HFFc6 (cell line): ENCODE measurements at places on chromosomes 6 and 20.

DNA sequence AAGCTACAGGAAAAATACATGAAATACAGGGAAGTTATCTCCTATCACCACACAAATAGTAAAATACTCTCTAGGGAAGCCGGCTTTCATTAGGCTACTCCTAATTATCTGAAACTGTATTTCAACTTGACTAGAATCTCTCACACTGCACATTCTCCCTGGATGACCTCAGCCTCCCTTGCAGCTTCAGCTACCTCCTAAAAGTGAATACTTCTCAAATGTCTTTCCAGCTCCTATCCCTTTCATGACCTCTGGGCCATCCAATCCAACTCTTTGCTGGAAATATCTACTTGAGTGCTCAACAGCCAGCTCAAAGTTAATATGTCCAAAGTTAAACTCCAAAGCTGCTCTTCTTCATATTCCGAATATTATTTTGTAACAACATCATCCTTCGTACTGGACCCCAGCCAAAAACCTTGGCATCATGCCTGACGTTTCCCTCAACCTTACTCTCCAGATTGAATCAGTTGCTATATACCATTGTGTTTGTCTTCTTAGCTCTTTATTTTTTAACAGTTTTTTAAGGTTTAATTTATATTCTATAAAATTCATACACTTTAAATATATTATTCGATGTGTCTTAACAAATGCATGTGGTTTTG lies 29.4 kb upstream of the KIF6 start:
- DNase-seq = no peak

DNA sequence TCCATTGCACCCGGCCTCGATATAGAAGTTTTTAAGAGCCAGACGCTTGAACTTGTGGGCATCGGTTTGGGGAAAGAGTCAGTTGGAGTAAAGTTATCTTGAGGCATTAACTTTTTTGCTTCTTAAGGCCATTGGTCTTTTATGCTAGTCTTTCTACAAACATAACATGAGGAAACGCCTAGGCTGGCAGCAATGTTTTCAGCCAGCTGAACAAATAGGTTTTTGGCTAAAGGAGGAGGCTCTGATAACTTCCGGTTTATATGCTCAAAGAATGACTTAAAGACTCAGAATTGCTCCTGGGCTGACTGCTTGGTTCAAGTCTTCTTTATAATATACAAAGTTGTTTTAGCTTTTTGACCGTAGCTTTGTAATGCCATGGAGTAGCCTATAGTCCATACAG lies 46.2 kb downstream of the HLA-C start:
- no peak for DNase-seq

GRCh38 chr20:4014031-4014474 lies 1.3 kb downstream of the RNF24 start:
- DNase-seq = peak; percentile 85

GRCh38 chr6:53284901-53285300 lies 63.8 kb downstream of the ELOVL5 start:
- no peak for DNase-seq

DNA sequence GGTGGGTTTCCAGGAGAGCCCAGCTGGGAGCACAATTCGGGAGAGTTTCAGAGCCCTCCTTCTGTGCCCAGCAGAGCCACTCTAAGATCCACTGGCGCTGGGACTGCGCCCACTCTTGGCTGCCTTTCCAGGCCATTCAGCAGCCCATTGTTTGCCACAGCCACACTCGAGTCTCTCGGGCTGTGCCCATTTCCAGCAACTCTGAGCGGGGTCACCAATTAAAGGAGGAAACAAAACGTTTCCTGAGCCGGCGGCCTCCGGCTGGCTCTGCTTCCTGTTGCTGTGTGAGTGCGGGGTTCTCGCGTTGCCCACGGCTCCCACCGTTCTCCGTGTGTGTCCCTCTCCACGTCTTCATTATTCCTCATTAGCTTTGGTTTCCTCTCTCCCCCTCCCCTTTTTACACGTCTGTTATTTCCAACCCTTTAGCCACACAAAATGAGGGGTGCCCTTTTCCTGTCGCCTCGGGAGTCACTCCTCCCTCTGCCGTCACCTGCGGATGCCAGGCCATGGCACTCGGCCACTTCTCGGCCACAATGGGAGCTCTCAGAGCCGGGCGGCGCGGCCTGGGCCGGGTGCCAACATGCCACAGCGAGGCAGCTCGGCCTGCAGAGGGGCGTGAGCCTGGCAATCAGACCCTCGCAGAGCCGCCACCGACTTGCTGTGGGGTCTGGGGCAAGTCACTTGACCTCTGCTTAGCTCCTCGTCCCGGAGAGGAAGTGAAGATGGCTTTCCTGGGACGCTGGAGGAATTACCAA lies 94.3 kb upstream of the NKX2-2 start:
- DNase-seq = no peak

DNA sequence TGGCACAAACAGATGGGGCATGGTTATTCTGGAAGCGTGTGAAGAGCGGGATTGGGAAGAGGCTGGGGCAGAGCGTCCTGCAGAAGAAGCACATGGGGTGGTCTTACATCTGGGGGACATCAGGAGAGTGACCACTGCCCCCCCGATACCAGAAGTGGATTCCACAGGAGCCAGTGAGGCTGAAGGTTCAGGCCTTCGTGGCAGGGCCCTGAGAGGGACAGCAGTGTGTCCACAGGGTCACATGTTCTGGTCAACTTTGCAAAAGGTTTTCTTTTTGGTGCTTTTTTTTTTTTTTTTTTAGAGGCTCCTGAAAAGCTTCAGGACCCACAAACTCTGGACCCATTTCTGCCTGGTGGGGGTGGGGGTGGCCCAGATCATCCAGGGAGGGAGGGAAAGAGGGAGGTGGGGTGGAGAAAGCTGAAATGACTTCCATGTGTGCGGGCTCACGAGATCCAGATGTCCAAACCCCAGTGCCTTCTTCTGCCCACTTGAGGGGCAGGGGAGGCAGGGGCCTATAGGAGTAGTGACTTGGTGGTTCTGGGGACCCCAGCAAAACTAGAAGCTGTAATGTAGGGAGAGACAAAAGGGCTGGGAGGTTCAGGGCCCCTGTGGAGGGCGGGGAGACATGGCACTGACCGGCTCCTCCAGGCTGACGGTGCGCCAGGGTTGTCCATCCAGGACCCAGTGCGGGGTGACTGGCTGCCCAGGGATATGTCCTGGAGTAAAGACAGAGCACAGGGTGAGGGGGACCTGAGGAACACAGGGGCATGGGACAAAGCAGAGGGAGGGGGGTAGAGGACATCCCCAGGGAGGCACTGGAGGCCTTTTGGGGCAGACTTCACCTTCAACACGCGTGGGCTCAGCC lies 2.7 kb downstream of the ADAM33 start:
- DNase-seq = no peak

- DNase-seq = no peak
These were observed 86.2 kb upstream of the PTPRK start for GRCh38 chr6:128606611-128607010.

DNA sequence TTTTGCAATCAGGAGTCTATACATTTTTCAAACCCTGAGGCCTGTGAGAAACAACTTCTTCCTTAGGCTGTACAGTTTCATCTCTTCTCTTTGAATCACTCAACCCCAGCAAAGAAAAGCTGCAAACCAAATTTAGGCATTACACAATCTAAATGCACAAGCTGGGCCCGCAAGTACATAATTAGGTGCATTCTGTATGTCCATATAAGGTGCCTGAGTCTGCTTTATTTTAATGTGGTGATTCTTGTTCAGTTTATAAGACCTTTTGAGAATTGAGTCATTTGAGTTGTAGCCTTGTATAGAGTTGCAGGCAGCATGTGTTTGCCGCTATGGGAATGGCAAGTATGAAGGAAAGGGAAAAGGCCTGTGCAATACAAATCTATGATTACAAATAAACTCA lies 709.6 kb upstream of the MARCKS start:
- peak; percentile 86 for DNase-seq

DNA sequence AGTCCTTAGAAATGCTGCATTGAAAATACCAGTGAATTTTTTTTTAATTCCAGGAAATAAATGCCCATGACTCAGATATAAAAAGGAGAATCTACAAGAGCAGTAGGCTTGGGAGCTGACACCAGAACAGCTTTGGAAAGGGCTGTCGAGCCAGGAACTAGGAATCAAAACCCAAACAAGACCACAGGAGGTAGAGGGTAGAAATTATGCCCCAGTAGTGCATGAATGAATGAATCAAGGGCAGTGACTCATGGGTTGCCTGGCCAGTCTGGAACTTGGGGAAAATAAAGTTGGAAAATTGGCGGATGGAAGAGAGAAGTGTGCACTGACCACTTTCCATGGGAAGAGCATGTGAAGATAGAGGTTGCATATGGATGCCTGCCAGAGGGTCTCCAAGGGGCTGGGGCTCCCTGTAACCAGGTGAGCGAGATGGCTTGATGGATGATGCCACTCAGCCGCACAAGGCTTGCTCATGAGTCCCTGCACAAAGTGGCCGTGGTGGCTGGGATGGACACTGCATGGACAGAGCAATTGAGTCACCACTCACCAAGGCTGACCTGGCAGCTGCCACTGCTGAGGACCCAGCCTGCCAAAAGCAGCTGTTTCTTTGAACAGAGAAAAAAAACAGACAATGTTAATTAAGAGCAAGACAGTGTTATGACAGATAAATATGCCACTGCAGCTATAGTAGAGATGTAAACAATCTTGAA lies 15.2 kb upstream of the MCCD1 start:
- no peak for DNase-seq

DNA sequence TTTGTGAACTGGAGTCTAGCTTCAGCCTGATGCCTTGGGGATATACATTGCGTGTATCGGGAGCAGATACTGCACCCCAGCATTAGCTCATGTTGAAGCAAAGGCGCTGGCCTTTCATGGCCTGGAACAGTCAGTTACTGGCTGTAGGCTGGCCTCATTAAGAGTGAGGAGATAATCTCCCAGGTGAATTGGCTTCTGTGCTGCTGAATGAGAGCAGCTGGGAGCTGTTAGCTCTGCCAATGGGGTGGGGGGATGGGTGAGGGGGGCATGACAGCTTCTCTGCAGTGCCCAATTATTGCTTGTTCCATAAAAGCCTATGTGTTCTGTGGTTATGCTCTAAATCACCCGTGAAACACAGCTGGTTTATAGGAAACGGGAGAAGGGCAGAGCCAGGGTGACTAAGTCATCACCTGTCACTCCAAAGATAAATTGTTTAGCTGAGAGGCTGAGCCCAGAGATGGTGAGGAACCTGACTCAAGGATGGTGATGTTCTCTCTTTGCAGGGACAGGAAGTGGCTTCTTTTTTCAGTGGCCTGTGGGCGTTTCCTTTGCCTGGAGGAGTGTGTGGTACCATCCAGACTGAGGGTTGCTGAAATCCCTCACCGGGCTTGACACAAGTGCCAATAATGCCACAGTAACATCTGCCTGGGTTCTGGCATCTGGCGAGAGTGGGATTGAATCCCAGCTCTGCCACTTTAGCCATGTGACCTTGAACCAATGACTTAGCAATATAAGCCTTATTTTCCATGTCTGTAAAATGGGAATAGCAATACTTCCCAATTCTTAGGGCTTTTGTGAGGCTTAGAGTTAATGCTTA lies 170.8 kb downstream of the BCAS1 start:
- peak; percentile 83 for DNase-seq

DNA sequence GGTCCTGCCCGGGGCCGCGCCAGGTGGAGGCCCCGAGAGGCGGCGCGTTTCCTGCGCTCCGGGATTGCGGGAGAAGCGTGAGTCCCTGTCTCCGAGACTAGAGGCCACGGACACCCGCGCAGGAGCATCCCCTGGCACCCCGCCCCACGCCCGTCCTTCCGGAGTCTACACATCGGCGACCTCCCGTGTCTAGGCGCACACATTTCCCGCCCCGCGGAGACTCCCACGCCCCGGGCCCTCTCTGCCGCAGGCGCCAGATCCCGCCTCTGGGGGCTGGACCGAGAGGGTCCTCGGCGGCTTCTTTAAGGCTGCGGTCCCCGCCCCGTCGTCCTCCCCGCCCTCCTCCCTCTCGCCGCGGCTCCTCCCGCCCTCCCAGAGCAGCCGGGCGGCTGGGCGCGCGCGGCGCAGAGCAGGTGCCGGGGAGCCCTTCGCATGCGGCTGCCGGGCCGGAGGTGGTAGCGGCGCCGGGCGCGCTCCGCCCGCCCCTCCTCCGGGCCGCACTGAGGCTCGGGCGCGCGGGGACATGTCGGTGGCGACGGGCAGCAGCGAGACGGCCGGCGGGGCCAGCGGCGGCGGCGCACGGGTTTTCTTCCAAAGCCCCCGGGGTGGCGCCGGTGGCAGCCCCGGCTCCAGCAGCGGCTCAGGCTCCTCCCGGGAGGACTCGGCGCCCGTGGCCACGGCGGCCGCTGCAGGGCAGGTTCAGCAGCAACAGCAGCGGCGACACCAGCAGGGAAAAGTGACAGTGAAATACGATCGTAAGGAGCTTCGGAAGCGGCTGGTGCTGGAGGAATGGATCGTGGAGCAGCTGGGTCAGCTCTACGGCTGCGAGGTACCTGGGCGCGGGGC lies at the start of gene PPP1R14C:
Gene PPP1R14C, plus strand, starts transcription at position 375 of the 846 bp plus-strand sequence. Its CDS starts 149 bp downstream, at position 524.
- no peak for DNase-seq

GRCh38 chr6:5004373-5005037 lies 668 bp upstream of the RPP40 start:
- no peak for DNase-seq

GRCh38 chr6:3764516-3765335 lies 13.2 kb upstream of the PXDC1 start:
- DNase-seq = no peak

DNA sequence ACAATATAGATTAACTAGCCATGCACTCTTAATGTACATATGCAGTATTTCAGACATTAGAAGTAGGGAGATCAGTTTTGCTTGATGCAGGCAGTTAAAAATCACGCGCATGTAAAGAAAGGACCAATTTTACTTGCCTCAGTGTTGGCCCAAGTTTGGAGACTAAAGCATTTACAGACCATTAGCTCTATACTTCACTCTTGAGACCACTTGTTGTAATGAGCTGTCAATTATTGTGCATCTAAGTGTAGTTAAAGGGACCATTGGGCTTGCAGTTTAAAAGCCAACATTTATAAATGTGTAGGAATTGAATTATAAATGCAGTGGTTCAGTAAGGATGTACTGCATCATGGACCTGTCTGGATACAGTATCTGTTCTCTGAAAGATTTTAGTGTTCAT lies 53.7 kb downstream of the PLCB4 start:
- DNase-seq = no peak

- DNase-seq = peak; percentile 60
These were observed 27.4 kb downstream of the MGME1 start for GRCh38 chr20:17995967-17996819.

DNA sequence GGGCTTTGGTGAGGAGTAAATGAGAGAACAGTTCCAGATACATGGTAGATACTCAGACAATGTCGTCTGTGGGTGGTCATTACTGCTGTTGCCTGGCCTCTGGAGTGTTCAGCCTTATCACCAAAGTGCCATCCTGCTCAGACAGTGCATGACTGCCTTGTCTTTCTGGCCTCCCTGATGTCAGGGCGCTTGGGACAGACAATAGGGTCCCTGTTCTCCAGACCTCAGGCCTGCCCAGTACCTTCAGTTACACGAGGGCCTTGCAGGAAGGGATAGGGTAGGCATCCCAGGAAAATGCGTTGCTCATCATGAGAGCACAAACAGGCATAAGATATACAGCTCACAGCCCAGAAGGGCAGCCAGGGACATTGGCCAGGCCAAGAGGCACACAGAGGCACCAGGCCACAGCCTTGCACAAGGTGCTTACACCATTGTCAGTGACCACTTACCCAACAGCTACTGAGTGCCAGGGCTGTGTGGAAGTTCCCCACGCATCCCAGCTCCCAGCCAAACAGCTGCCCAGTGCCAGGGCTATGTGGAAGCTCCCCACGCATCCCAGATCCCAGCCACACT lies 27.4 kb downstream of the BPIFB1 start:
- no peak for DNase-seq
